M059J (cell line): ENCODE measurements at places on chromosomes 2 and 18. TPM values are rescaled to one million over a fixed set of nuclear protein-coding genes. Genes with fewer than 3 reads are reported as not detected.

DNA sequence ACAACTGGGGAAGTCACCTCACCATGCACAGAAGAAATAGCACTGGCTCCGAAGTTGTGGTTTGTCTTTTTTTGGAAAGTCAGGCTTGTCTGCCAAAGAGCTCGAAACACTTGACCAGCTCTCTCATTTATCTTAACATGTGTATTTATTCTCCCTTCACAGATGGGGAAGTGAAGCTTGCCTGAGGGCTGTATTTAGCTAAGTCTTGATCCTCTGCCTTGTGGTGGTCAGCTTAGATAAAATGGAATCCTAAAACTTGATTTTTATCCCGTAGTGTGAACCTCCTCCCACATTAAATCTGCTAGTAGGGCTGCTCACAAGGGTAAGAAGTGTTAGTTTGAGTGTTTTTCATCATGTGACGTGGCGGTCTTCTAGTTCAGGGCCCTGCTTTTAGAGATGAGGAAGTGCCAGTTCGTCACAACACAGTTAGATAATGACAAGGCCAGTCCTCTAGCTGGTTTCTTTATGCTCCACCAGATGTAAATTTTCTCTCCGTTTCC is 89.7 kb downstream of the TMEM247 start:
- DNase-seq: peak; percentile 16

The PGAP1 gene
- total RNA-seq: 2.2 and 3.1 TPM in 2 replicates

DNA sequence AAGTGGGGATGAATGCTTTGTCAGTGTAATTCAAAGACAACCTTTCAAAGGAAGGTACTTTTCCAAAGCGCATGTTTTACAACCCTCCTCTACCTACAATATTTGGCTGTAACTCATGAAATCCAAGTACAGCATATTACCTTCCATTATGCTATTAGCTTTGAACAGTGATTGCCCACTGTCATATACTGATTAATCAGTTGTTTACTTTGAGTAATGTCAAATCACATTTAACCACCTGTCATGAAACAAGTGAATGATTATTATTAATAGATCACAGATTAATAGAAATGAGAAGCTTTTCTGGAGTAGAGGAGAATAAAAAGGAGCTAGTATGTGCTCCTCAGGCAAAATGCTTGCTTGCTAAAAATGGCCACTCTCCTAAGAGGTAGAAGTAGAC is 150.5 kb upstream of the SMAD7 start:
- DNase-seq: no peak

The GALR1 gene
- not detected in 2 replicates for total RNA-seq

DNA sequence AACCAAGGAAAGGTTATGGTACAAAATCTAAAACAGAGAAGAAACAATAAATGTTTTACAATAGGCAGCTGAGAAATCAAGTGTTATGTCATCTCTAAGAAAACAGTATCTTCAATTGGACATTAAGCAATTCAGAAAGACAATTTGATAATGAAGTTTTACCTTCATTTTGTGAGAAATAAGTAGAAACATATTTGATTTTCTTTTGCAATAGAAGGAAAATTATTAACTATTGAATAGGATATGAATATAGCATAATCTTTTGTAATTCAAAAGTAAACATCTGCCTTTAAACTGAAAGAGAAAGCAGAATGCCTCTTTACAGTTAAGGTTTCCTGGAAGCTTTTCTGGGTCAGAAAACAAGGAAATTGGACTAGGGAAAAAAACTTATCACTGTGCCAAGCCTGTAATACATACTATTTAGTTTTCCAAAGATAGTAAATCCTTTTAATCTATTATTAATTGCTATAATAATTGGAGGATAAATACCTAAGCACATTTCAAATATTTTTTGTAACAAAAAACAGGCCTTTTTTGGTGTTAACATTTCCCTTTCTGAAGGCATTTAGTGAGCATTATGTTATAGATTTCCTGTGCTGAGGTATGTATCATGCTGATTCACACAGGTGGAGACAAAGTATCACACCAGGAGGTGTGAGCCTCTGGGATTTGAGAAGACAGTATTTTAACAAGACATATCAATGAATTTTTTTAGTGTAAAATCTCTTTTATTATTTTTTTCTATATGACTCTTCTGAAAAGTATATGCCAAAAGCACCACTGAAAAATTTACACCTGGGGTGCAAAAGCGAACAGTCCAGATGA is 947.0 kb upstream of the CDH2 start:
- no peak for DNase-seq

DNA sequence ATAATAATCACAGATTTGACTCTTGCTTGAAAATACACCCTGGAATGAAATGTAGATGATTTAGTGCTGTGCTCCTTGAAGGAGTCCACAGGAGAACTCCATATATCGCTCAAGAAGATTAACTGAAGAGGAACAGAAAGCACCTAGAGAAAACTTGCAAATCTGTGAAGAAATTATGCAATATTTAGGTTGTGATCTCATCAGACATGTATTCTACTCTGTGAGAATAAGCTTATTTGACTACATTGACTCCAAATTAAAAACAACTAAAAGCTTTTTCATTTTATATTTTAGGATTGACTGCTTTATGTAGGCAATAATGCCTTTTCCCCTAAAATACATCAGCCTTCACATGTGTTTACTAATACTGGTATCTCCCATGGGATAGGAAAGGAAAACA is 906.6 kb upstream of the LRATD1 start:
- DNase-seq: no peak

The TDRD15 gene
- not detected in 2 replicates for total RNA-seq

The DSG2 gene
- 0.34 TPM in 1 of 2 replicates, not detected in the other for total RNA-seq

- DNase-seq: no peak
Observed at GRCh38 chr2:58812771-58813344, 571.7 kb upstream of the FANCL start.

- no peak for DNase-seq
Observed at GRCh38 chr2:134489732-134490384, 228.9 kb downstream of the TMEM163 start.

DNA sequence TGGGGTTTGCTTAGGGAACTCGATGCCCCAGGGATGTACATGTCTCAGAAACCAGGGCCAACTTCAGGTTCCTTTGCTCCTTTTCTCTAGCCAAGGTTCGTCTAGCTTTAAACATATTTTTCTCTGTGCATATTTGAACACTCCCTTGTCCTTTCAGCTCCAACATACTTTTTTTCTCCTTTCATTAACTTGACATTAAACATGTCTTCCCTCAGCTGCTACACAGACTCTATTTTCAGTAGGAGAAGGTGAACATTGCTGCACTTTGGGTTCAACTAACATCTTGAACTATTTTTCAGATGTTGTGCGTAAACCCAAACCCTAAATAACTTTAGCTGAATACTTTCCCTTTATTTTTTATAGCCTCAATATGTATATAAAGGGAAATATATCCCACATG is 212.9 kb downstream of the MTX2 start:
- no peak for DNase-seq
